Substantia nigra (tissue), 51 donors: ENCODE measurements at places on chromosomes 3 and 15.

- no peak for DNase-seq
Observed at GRCh38 chr15:63301088-63301487, 23.7 kb downstream of the APH1B start.

DNA sequence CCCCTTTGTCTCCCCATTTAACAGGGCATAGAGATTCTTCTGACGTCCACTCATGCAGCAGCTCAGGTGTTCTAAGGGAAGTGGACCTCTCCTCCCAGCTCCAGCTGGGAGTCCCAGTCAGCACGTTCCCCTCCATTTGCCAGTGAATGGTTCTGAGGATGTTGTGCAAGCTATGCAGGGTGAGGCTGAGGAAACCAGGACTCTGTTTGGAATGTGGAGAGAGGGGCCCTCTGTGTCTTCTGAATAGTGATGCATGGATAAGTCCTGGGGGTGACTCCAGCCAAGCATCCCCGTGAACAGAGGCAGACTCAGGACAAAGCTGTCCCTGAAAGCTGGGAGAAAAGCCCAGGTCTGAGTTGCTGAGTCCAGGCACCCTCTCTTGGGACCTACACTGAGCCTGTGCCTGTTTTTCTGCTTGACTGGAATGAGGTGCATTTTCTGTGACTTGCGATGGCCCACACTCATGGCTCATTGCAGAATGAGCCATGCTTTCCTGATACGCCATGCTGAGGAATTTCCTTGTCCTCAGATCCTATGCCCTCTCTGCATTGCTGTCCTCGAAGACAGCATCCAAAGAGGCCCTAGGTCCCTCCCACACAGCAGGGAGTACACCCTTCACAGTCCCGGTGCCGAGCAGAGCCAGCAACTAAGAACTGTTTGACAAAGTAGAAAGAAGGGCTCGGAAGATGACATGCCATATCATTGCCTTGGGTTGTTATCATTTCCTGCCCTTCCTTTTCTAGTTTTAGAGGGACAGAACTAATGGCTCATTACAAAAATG is 185.2 kb downstream of the ATP10A start:
- no peak for DNase-seq

GRCh38 chr3:162699291-162699690 is 1202.7 kb downstream of the OTOL1 start:
- DNase-seq: no peak

DNA sequence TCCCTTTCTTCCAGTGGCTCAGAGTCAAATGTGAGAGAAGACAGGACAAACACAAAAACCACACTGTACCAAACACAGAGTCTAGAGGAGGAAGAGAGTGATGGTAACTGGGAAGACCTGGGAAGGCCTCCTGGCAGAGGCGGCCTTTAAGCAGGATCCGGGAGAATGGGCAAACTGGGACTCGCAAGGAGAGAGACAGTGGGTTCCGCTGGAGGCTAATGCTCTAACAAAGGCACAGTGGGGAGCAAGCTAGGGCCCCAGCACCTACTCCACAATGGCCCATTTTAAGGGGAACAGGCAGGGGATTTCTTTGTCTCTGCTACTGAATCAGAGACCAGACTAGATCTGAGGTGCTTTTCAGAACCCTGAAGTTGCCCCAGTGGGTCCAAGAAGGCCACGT is 81.4 kb upstream of the HES1 start:
- DNase-seq: no peak

DNA sequence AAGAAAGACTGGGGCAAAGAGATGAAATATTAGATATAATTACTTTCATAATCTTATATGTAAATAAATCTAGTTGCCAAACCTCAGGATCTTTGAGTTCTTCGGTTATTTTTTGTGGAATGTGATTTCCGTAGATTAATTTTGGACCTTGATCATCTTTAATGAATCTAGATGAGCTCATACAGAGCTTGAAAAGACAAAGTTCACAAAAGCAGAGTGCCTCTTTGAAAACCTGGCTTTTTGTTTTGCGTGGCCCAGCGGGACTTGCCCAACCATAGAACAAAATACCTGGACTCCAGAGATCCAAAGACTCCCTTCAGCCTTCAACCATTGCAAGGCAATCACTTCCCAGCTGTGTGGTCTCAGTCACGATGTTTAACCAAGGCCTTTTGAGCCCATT is 54.8 kb upstream of the CHST2 start:
- DNase-seq: no peak

GRCh38 chr3:154327871-154328270 is 3.6 kb upstream of the DHX36 start:
- no peak for DNase-seq

DNA sequence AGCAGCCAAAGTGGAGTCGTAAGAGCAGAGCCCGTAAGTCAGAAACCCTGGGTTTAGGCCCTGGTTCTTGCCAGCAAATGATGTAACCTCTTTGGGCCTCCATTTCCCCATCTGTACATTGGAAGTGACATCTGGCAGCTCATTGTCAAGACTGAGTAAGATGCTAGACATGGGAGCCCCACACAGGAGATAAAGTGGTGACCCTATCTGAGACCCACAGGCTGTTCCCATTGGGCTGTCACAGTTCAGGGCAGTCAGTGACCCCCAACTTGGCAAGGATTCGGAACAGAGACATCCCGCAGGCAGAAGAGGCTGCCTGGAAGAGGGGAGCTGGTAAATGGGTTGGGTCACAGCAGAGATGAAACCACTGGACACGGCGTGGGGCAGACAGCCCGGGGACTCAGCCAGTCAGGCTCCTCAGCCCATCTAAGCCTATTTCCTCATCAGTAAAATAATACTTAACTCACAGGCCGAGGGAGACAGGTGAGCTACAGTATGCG is 1.8 kb downstream of the CLN6 start:
- no peak for DNase-seq

DNA sequence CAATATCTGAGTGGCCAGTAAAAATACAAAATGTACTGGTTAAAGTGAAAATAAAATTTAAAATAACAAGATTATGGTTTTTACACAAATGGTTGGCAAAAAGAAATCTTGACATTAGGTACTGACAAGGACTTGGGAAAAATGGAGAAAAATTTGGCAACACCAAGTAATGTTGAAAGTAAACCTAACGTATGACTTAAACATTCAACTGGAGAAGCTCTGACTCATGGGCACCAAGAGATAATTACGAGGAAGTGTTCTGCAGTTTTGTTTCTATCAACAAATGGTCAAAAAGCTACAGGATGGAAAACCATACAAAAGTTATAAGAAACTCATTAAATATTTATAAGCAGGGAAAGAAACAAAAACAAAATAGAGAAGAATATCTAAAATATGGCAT is 177.7 kb downstream of the ZNF385D start:
- DNase-seq: no peak

DNA sequence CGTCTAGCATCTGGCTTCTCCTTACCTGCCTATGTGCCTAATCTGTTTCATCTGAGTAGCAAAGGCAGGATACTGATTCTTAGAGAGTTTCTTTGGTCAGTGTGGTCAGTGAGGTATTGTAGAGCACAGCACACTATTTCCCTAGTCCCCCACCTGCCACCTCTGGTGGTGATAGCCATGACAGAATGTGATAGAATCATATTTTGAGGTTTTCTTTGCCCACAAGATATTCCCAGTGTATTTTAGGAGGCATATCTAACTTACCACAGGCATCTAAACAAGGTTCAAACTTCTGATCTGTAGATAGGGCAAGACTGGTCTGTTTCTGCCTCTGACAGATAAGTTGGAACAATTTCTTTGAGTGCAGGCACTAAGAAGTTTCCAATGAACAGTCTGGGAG is 188.0 kb downstream of the SOX2 start:
- no peak for DNase-seq

DNA sequence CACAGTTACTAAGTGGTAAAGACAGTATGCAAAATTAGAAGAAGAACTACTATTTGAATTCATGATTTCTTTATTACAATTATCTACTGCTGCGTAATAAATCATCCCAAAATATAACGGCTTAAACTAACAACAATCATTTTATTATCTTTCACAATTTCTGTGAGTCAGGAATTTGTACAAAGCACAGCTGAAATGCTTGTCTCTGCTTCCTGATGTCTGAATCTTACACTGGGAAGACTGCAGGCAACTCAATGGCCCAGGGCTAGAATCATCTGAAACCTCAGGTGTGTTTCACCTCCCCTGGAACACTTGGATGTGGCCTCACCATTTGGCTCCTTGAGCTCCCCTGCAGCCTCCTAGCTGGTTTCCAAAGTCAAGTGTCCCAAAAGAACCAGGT is 145.1 kb downstream of the MAGI1 start:
- DNase-seq: no peak

- no peak for DNase-seq
Observed at GRCh38 chr3:11720917-11721411, 77.2 kb upstream of the VGLL4 start.

GRCh38 chr3:14721126-14721864 is 46.4 kb downstream of the C3orf20 start:
- no peak for DNase-seq

GRCh38 chr3:133880886-133881455 is 14.7 kb downstream of the RAB6B start:
- no peak for DNase-seq

DNA sequence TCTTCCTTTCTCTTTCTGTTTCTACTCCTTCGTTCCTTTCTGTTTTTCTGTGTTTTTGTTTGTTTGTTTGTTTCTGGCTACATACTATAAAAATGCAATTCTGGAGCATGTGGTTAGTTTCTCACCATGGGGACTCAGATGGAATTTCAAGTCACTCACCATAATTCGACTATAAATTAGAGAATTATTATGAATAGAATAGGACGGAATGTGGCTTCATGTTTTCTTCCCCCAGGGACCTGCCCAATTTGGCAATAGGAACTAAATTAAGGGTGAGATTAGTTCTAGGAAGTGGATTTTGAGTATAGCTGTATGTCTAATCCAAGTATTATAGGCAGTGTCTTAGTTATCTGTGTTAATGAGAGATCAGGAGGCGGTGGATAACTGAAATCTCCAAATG is 96.9 kb downstream of the THSD4 start:
- no peak for DNase-seq

DNA sequence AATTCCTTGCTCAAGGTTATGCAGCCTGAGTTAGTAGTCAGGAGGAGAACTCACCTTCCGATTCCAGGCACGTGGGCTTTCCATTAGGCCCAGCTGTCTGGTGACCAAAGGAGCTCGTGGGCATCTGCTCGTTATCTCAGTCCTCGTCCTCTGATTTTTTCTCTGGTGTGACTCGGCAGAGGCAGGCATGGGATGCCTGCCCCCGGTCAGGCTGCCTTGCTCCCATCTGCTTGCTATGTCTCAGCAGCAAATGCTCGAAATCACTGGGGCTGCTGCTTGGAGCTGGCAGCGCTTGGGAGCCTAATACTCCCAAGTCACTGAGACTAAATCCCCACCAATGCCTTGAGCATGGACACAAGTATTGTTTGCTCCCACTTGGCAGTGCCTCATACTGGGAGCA is 84.5 kb upstream of the NMNAT3 start:
- no peak for DNase-seq

GRCh38 chr15:75161106-75161916 is 40.4 kb upstream of the C15orf39 start:
- no peak for DNase-seq

- no peak for DNase-seq
Observed at GRCh38 chr3:195250473-195251251, 20.3 kb downstream of the XXYLT1 start.

DNA sequence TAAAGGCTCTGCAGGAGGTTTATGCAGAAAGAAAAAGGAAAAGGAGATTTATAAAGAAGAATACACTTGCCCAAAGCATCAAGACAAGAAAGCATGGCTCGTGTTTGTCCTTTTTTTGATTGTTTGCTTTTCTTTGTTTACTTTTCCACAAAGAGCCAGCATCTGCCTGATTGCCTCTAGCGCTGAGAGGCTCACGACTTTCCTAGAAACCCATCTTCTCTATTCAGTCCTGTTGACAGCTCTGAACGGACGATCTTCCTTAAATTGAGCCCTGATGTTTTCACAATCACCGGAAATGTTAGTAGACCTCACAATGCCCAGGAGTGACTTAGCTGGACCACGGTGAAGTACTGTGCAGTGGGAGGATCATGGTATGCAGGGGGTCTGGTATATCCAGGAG is 12.4 kb downstream of the GP5 start:
- DNase-seq: no peak

DNA sequence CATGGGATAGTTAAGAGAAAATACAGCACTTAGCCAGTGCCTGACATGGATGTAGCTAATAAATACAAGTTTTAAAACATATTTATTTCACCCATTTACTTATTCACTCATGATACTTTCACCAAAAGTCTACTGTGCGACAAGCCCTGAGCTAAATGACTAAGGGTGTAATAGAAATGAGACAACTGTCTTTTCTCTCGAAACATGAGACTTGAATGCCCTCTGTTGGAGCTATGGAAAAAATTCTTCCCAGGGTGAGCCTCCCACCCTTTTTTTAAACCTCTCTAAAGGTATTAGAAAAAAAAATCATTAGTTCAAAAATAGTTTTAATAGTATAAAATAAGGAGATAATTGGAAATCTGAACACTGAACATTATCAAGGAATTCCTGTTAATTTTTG is 24.3 kb upstream of the RPL14 start:
- DNase-seq: no peak

- DNase-seq: no peak
Observed at GRCh38 chr15:63610209-63610841, 13.1 kb downstream of the FBXL22 start.

- no peak for DNase-seq
Observed at GRCh38 chr15:65599677-65600076, 11.3 kb downstream of the INTS14 start.

- DNase-seq: no peak
Observed at GRCh38 chr3:183291497-183292031, 38.5 kb downstream of the B3GNT5 start.

- no peak for DNase-seq
Observed at GRCh38 chr3:142650001-142650693, 54.0 kb downstream of the PLS1 start.

GRCh38 chr15:30043211-30043655 is 39.5 kb upstream of the GOLGA8J start:
- DNase-seq: no peak

GRCh38 chr15:78085928-78086327 is 6.4 kb upstream of the SH2D7 start:
- no peak for DNase-seq

DNA sequence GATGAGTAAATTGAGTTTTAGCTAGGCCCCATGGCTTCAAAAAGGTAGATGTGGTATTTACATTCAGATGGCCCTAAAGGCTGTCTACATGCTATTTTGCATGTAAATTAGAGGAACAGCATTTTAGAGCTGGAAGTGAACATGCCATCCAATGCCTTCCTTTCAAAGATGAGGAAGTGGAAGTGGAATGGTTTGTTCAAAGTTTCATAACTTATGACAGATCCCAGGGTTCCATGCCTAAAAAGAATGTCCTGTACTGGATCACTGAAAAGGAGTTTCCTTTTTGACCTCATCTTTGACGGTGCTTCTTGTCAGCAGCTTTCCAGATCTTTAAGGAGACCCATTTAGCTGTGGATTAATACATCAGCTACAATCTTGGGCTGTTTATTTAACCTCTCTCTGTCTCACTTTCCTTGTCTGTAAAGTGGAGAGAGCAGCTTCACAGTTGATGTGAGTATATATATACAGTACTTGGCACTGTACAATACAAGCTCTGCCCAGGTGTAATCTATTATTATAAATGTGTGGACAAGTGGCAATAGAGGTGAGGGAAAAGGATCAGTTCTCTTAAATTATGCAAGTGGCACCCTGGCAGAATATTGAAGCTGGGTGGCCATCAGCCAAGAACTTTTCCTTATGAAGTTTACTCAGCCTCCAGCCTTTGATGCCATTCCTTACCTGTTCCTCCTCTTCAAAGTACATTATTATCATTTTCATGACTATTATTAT is 68.7 kb upstream of the GOLGA8B start:
- no peak for DNase-seq
